ENCODE measurements at places on chromosomes 6 and 20.
A peak's percentile ranks its signal among the peaks of the same experiment; 100 is the strongest.

- DNase-seq, result peak; percentile 7
Measured at GRCh38 chr6:12012038-12012557, at the start of gene HIVEP1. TSS of gene HIVEP1 (plus strand) at chr6:12012312. CDS start at chr6:12015629, 3,317 bp downstream.

DNA sequence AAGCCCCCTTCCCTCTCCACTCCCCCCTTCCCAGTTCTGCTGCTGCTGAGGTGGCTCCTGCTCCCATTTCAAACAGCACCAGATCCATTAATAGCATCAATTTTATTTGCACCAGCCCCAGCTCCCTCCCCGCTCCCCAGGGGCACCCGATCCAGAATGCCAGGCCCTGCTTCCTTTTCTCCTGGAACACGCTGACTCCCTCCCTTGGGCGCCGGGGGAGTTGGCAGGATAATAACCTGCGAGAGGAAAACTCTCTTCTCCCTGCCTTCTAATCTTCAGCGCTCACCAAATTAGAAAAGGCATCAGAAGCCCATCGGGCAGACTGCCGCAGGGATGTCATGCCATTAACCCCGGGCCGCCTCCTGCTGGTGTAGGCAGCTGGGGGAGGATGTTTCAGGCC lies 77.8 kb downstream of the NCR2 start:
- no peak for DNase-seq

DNA sequence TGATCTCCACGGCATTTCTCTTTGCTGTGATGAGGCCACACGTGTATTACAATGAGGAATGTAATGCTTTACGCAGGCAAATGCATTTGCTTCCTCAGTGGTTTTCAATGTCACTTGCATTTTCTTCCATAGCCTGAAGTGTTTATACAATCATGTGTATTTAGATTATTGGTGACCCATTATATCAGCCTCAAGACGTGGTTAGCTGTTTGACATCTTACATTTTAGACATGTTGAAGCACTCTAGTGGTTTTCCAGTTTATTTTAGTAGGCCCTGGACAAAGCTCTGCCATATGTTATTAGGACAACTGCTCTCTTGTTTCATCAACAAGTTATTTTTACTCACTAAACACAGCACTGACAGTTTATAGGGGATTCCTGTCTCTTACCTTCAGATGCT lies 200.4 kb downstream of the UTRN start:
- no peak for DNase-seq

DNA sequence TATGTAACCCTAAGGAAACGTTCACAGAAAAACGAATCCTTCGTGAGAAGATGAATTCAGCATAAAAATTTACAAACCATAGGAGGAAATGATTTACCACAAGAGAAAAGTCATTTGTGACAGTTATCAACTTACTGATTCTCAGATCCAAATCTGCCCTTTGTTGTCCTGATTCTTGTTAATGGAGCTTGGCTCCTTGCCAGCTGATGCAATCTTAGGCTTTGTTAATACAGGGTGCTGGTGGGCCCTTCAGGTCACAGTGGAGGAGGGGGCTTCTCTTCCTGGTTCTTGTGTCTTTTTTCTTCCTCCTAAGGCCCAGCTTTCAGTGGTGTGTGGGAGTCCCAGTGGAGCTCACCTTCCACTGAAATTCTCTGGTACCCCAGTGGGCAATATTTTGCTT lies 108.4 kb upstream of the MAP3K7 start:
- no peak for DNase-seq

- no peak for DNase-seq
Measured at GRCh38 chr20:11882651-11883050, 35.0 kb upstream of the BTBD3 start.

GRCh38 chr6:114064862-114065261 lies 93.9 kb upstream of the HDAC2 start:
- DNase-seq, result no peak

- no peak for DNase-seq
Measured at GRCh38 chr6:40803897-40804702, 216.9 kb upstream of the LRFN2 start.

GRCh38 chr6:15734118-15734897 lies 71.5 kb upstream of the DTNBP1 start:
- DNase-seq, result no peak

DNA sequence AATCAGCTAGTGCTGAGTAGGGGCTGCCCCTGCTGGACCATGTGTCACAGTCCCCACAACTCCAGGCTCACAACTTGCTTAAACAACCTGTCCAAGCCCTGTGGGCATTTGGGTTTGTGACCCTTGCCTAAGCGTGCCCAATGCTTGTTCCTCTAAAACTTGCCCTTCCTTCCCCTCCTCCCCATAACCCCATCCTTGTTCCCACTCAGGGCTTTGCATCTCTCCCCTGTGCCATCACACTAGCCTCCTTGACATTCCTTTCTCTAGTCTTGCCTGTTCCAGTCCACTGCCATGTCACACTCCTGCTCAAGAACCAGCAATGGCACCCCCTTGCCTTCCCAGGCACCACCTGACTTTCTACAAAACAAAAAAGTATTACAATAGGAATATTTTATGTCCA lies 2.3 kb upstream of the DLGAP4 start:
- no peak for DNase-seq

DNA sequence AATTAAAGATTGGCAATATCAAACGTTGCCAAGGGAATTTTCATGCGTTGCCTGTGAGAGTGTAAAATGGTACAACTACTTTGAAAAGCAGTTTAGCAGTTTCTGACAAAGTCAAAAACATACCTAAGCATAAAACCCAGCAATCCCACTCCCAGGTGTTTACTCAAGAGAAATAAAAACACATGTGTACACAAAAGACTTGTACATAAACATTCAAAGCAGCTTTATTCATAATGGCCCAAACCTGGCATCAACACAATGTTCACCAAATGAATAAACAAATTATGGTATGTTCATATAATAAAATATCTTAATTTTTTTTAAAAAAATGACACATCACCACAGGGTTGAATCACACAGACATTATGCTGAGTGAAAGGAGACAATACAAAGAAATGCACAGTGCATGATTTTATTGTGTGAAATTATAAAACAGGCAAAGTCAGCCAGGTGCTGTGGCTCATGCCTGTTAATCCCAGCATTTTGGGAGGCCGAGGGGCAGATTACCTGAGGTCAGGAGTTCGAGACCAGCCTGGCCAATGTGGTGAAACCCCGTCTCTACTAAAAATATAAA lies 240.4 kb upstream of the MARCKS start:
- no peak for DNase-seq

GRCh38 chr20:24798930-24799705 lies 150.0 kb upstream of the CST7 start:
- DNase-seq, result no peak

GRCh38 chr20:58695084-58695722 lies 2.6 kb downstream of the NPEPL1 start:
- DNase-seq, result no peak

GRCh38 chr20:37498066-37498665 lies 22.9 kb upstream of the NNAT start:
- DNase-seq, result no peak

- no peak for DNase-seq
Measured at GRCh38 chr6:79702691-79703090, 71.6 kb downstream of the SH3BGRL2 start.

DNA sequence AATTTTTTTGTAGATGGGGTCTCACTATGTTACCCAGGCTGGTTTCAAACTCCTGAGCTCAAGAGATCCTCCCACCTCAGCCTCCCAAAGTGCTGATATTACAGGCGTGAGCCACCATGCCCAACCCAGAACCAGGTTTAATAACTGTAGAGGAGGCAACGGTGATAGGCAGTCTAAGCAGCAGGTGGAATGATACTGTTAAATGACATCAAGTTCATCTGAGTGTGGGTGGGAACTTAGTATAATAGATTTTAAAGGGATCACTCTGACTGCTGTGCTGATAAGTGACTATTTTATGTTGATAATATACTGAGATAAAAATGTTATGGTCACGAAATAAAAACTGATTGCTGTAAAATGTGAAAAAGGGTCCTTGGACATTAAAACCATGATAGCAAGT lies 31.1 kb downstream of the PCNA start:
- no peak for DNase-seq

GRCh38 chr6:35160642-35161041 lies 19.5 kb upstream of the TCP11 start:
- no peak for DNase-seq

DNA sequence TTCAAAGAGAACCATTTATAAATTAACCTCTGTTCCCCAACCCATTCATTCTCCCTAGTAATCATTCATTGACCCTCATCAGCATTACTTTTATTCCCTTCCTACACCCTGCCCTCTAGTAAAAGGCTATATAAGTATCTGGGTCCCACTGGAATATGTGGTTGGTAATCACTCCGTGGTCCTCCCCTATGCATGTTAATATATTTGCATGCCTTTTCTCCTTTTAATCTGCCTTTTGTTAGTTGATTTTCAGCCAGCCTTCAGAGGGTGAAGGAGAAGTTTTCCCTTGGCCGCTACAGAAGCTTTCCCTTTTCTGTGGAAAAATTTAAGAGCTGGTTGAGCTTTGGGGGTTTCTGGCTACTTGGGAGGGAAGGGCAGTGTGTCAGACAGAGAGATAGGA lies 585.6 kb downstream of the UTRN start:
- DNase-seq, result no peak

DNA sequence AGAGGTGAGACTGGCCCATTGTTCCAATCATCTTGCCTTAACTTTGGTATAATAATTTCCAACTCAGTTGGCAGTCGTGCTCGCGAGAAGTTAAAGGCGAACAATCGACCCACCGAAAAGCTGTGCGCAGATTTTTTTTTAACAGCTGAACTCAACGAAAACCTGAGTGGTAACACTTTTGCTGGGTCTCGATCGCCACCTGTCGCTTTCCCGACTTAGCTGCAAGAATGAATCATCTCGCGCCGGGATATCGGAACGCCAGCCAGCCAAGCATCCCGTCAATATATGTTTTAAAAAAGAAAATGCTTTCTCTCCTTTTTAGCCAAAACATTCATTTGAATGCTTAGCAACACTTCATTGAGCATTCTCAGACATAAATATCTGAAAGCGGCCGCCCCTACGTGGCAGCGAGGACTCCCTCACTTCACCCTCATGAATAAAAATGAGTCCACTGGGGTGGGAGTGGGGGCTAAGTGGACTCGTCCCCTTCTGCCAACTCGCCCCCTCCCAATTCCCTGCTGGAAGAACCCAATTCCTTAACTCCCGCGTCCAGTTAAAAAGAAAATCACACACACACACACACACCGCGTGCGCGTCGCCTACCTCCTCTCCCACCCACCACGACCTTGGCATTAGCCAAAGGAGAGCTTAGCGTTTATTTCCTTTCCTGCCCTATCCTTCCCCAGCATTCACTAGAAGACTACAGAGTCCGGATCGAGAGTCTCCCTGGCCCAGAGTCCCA lies 1.5 kb downstream of the COL12A1 start:
- DNase-seq, result no peak

- no peak for DNase-seq
Measured at GRCh38 chr6:159866286-159867247, 24.2 kb upstream of the MAS1 start.

DNA sequence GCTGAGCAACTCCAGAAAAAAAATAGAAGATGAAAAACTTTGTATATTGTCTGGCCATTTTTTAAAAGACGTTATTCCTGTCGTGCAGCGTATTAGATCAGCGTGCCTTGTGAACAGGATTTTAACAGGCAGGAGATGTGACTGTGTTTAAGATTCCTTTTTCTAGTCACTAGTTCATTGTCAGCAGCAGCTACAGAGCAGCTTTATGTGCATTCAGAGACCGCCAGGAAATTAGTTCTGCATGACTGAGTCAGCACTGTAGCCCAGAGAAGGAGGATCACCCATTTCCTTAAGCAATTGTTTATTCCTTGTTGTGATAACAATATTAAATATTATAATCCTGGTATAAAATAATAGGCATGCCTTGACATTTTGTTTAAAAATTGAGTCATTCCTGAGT lies 75.4 kb upstream of the ADGRB3 start:
- DNase-seq, result no peak

DNA sequence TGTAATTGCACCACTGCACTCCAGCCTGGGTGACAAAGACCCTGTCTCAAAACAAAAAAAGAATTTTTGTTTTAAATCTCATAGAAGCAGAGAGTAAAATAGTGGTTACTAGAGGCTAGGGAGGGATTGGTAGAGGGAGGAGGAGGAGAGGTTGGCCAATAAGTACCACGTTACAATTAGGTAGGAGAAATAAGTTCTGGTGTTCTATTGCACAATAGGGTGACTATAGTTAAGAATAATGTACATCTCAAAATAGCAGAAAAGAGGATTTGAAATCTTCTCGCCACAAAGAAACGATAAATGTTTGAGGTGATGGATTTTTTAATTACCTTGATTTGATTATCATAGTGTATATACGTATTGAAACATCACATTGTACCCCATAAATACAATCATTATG lies 27.1 kb upstream of the TOP1 start:
- DNase-seq, result no peak

DNA sequence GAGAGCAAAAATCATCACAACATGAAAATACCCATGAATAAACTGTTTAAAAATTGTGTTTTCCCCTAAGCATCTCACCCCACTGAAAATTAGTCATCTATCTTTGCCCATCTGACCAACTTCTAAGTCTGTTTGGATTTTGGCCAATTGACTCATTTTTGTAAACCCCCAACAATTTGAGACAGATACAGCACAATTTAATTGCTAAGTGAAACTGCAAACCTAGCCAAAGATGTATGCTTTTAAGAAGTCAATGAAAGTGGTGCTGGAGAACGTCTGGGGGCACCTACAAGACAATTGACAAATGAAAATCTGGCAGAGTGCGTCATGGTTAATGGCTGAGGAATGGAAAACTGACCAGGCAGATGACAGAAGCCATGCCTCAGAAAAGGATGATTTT lies 30.9 kb upstream of the SLC24A3 start:
- DNase-seq, result no peak

DNA sequence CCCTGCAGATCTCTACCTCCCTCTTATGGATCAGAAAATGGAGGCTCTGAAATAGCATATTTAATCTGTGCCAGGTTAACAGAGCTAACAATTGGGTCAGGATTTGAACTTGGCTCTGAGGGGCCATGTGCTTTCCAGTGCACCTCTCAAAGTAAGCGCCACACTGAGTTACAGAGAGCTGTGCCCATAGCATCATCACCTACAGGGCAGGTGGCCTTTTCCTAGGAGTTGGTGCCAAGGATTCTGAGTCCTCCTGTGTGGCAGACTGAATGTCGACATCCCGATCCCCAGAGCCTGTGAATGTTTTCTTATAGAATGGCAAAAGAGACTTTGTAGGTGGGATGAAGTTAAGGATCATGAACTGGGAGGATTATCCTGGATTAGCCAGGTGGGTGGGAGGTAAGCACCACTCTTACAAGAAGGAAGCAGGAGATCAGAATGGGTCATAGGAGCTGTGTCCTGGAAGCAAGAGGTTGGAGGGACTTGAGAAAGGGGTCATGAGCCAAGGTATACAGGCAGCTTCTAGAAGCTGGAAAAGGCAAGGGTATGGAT lies 68.0 kb upstream of the TBC1D7 start:
- DNase-seq, result no peak

GRCh38 chr6:135147637-135148592 lies 33.2 kb upstream of the MYB start:
- no peak for DNase-seq

GRCh38 chr6:90689172-90689571 lies 102.3 kb upstream of the MAP3K7 start:
- DNase-seq, result no peak

DNA sequence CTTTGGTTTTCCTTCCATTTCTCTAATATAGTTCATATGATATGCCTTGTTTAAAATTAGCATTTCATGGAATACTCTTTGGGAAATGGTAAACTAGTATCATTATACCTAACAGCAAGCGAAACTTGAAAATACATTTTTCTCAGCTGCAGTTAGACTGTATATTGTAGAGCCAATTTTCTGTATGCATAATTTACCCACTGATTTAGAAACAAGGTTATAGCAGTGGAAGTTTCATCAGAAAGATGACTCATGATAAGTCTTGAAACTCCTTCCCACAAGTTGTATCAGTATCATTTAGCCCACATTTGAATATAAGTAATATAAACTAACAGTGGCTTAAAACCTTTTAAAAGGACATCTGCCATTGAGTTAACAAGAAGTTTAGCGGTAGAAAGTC lies 164.8 kb upstream of the BMP5 start:
- no peak for DNase-seq

Data from activated naive CD8-positive, alpha-beta T cell treated with anti-CD3 and anti-CD28 coated beads, Interleukin-2, amount 50 U/mL, for 16 hours (primary cell).